CD8-positive, alpha-beta T cell (primary cell): ENCODE measurements at places on chromosomes 7 and 10.

GRCh38 chr10:35502692-35503091 lies 102.4 kb upstream of the GJD4 start:
- no peak for DNase-seq

- no peak for DNase-seq
Observed at GRCh38 chr7:2639181-2639681, 7.4 kb downstream of the TTYH3 start.

- no peak for DNase-seq
Observed at GRCh38 chr10:89029181-89029580, 38.6 kb downstream of the FAS start.

GRCh38 chr7:114663502-114663901 lies 248.9 kb downstream of the FOXP2 start:
- no peak for DNase-seq

- no peak for DNase-seq
Observed at GRCh38 chr10:63027531-63027930, 105.6 kb upstream of the NRBF2 start.

GRCh38 chr7:16929146-16929762 lies 47.5 kb upstream of the AGR3 start:
- no peak for DNase-seq

GRCh38 chr7:42144604-42145003 lies 92.4 kb downstream of the GLI3 start:
- no peak for DNase-seq

GRCh38 chr7:1252540-1253090 lies 19.9 kb downstream of the UNCX start:
- DNase-seq, result no peak

- no peak for DNase-seq
Observed at GRCh38 chr10:117439243-117439912, 64.1 kb upstream of the PDZD8 start.

GRCh38 chr7:75798770-75799169 lies 14.8 kb downstream of the CCL24 start:
- DNase-seq, result no peak

DNA sequence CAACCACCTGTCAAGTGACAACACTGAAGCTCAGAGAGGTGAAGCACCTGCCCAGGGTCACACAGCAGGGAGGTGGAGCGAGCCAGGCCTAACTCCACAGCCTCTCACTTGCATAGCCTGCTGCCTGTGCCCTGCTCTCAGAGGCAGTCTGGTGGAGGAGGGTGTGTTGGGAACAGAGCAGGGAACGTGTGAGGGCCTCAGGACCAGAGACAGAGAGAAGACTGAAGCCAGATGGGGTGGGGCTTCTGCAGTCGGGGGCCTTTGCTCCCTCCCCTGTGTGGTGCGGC lies 114.0 kb downstream of the PTPN20 start:
- DNase-seq, result no peak

- DNase-seq, result no peak
Observed at GRCh38 chr10:69458430-69459100, 7.3 kb downstream of the TSPAN15 start.

GRCh38 chr10:13184730-13185514 lies 23.6 kb downstream of the MCM10 start:
- no peak for DNase-seq

DNA sequence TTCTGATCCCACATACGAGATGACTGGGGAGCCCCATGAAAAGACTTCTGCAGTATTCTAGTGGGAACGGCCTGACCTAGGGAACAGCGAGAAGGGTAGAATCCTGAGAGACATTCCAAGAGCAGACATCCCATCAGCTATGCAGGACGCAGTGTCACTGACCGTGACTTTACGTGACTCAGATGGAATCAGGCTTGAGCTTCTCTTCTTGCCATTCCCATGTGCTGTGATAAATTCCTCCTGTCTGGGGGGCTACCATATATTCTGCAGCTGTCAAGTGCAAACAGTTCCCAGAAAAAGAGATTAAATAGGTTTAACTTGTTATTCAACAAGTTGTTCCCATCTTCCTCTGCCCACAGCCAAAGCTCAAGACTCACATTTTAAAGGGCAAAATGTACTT lies 73.1 kb upstream of the PDE1C start:
- DNase-seq, result no peak

GRCh38 chr7:18287482-18287881 lies 208.1 kb upstream of the HDAC9 start:
- no peak for DNase-seq
